ENCODE measurements at places on chromosomes 3 and 15. TPM values are rescaled to one million over a fixed set of nuclear protein-coding genes. Genes with fewer than 3 reads are reported as not detected.

The DGKG gene
- 4.8 TPM for polyA plus RNA-seq

The GOLGA8G gene
- not detected for polyA plus RNA-seq

The ANKRD63 gene
- not detected for polyA plus RNA-seq

The TCAIM gene
- 23.6 TPM for polyA plus RNA-seq

The ZBBX gene
- polyA plus RNA-seq: not detected

The SPCS1 gene
- polyA plus RNA-seq: 135 TPM

The MKRN3 gene
- 1.2 TPM for polyA plus RNA-seq

The ALDH1A2 gene
- polyA plus RNA-seq: 0.68 TPM

- peak; percentile 3 for DNase-seq
Measured at GRCh38 chr3:59052803-59053411, 3.1 kb upstream of the CFAP20DC start.

- no peak for DNase-seq
Measured at GRCh38 chr3:61919371-61919770, 358.0 kb downstream of the PTPRG start.

DNA sequence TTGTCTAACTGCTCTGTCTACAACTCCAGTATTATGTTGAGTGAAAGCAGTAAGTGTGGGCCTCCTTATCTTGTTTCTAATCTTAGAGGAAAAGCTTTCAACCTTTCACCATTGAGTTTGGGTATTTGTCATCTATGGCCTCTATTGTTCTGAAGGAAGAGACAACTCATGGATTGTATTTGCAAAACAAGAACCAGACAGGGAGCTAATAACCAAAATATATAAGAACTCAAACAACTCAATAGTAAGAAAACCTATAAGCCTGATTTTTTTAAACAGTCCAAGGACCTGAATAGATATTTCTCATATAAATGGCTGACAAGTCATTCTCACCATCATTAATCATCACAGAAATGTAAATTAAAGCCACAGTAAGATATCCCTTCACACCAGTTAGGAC lies 113.0 kb downstream of the TAFA4 start:
- DNase-seq: no peak

- no peak for DNase-seq
Measured at GRCh38 chr15:88509321-88509720, 37.2 kb downstream of the DET1 start.

DNA sequence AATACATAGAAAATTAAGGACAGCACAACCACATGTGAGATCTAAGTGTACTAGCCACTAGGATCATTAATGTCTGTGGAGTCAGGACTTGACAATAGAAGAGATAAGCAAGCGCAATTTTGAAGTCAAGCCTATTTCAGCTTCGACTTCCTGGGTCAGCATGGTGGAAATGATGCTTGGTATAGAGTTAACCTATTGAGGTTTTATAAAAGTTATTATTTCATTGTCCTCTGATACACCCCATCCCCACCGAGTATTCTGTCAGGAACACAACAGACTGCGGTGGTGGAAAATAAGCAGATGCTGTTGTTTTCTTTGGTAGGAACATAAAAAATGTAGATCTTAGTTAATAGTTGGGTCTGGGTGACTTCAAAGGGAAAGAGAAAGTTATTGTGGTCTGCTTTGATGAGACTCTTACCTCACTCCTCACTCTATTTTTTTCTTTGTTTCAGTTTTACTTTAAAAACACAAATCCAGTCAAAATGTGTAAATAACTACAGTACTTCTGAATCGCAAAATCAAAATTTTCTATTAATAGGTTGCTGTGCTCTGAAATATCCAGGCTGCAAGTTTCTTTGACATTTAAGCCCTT lies 82.1 kb downstream of the IL5RA start:
- no peak for DNase-seq

GRCh38 chr15:54273928-54274327 lies 295.7 kb downstream of the UNC13C start:
- DNase-seq: no peak

GRCh38 chr15:75163150-75163564 lies 38.5 kb upstream of the C15orf39 start:
- no peak for DNase-seq

DNA sequence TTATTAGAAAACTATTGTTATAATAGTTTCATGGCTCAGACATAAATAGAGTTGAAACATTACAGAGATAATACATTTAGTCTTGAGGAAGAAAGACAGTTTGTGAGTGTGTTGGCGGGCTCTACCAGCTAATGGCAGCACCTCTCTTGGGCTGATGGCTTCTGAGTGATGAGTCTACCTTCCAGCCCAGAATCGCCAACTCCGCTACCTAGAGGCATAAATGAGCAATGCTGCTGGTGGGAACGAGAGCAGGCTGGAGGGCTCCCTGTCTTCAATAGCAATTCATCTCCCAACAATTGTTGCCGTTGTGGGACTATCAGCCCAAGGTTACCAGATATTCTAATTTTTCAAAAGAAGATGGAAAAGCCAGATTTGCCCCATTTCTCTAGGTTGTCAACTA lies 388.7 kb downstream of the FOXP1 start:
- no peak for DNase-seq

GRCh38 chr3:135950941-135951340 lies 14.6 kb upstream of the PPP2R3A start:
- DNase-seq: no peak

DNA sequence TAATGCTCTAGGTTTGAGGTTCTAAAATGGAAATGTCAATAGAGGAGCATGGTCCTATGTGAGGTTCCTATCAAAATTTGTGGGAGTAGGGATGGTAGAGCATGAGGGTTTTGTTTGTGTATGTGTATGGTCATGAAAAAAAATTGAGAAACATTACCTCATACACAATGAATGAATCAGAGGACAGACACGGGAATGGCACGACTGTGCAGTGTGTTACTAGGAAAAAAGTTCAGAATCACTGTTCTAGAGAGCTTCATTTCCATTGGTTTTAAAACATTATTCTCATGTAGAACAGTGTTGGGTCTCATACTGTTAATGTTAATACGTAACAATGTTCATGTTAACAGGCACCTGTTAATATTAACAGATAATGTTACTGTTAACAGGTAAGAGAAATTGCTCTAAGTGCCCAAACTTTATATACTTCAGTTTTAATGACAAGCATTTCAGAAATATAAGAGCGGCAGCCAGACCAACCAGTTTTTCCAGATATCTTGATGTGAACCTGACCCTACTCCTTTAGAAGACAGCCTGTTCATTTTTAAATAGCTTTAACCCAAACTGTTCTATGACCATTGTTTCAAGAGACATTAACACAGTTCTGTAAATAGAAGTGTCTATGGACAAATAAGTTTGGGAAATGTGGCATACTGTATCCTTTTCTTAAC lies 48.0 kb downstream of the SLC15A2 start:
- no peak for DNase-seq

DNA sequence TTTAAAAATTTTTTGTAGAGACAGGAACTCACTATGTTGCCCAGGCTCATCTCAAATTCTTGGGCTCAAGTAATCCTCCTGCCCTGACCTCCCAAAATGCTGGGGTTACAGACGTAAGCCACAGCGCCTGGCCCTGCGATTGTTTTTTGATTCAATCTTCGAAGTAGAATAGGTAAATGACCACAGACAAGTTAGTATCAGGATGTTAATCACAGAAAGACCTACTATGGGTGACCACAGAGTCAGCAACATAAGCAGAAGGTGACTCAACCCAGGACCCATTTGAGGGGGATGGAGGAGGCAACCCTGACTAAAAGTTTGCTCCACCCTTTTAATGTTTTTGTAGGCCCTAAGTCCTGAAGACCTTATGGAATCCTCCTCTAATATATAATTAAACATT lies 10.0 kb upstream of the USP3 start:
- no peak for DNase-seq

GRCh38 chr3:170196833-170197232 lies 15.3 kb upstream of the PHC3 start:
- DNase-seq: no peak

DNA sequence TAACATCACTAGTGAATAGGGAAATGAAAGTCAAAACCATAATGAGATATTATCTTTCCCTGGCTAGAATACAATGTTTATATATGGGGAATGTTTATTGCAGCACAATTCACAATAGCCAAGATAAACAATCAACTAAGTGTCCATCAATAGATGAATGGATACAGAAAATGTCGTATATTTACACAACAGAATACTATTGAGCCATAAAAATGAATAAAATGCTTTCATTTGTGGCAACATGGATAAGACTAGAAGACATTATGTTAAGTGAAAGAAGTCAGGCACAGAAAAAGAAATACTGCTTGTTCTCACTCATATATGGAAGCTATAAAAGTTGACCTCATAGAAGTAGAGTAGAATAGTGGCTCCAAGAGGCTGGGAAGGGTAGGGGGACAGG lies 65.2 kb downstream of the SLC9C1 start:
- no peak for DNase-seq

DNA sequence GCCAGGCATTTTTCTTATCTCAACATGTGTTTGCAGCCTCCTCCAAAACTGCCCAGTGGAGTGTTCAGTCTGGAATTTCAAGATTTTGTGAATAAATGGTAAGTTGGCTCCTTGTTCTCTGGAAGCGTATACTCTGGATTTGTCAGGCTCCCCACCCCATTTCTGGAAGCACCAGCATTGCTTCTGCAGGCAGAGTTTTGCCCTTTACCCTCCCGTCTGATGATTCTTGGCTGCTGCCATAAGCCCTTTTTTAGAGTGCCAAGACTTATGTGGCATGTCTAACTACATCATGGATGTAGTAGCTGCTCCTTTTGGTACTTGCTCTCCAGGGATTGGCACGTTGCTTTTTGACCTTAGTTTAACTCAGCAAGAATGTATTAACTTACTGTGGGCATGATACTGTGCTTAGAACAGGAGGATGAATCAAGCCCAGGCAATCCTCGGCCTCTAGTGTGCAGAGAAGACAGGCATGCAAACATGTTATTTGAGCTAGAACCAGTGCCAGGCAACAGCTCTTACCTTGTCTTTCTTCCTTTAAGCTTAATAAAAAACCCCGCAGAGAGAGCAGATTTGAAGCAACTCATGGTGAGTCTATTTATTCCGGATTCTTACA lies 8.3 kb downstream of the SNAPC5 start:
- DNase-seq: no peak

DNA sequence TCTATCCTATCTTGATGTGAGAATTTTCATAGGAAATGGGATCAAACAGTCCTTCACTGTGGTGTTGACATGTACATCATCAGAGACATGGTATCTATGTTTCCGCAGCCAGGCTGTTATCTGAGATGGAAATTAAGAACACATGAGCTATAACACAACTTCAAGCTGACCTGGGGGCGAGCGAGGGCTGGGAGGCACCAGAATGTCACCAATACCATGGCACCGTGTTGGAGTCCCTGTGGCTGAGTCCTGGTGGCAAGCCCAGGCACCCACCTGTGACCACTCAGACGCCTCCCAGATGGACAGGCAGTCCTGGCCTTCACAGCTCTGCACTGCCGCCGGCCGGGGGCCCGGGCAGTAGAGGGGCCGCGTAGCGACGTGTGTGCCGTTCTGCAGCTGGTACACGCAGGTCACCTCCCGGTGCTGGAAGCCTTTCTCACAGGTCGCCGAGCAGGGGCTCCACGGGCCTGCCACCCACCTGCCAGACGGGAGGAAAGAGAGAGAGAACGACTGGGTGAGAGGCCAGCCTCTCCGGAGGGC lies 263.9 kb upstream of the LYSMD4 start:
- no peak for DNase-seq

GRCh38 chr3:141379250-141379966 lies 11.1 kb downstream of the ZBTB38 start:
- DNase-seq: no peak

DNA sequence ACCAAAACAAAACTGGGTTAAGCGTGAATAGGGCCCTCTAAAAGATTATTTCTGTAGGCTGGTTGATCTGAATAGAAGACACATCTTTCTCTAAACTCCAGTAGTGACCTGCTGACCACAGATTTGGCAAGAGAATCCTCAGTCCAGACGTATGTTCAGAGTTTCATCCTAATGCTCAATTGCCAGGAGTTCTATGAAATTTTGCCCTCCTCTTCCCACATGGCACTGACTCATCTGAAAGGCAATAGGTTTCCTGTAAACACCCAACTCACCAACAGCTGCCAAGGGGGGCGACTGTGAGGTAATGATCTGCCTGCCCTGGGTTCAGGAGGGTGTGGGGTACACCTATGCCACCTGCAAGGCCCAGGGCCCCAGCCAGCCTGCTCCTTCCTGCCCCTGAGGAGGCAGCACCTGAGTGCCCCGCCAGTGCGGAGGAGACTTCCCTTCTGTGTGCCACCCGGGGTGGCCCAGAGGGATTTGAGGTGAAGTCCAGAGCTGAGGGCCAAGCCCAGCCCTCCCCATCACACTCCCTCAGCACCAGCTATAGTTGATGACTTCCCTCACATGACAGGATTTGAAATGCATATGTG lies 8.4 kb upstream of the PLA2G4D start:
- peak; percentile 4 for DNase-seq

Data from AG04450 (cell line).